ENCODE measurements at places on chromosomes 4 and X.

DNA sequence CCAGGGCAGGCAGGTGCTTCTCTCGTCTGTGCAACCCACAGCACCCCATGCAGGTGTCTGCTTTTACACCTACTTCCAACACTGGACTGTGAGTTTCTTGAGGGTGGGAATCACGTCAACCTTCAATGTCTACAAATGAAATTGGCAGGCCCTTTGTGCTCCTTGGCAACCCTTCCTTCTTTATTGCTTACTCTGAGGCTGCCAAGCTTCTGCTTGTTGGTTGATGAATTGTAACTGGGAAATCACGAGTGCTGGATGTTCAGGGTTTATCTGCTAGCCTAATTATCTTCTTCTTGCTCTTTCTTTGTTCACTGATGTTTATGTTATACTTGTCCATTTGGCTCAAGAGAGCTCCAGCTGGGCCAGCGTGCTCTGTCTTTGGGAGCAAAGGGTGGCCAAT, 2.5 kb upstream of the DGAT2L6 start:
- DNase-seq, result no peak

- DNase-seq, result no peak
Measured at GRCh38 chr4:1337376-1337831, 9.6 kb upstream of the UVSSA start.

DNA sequence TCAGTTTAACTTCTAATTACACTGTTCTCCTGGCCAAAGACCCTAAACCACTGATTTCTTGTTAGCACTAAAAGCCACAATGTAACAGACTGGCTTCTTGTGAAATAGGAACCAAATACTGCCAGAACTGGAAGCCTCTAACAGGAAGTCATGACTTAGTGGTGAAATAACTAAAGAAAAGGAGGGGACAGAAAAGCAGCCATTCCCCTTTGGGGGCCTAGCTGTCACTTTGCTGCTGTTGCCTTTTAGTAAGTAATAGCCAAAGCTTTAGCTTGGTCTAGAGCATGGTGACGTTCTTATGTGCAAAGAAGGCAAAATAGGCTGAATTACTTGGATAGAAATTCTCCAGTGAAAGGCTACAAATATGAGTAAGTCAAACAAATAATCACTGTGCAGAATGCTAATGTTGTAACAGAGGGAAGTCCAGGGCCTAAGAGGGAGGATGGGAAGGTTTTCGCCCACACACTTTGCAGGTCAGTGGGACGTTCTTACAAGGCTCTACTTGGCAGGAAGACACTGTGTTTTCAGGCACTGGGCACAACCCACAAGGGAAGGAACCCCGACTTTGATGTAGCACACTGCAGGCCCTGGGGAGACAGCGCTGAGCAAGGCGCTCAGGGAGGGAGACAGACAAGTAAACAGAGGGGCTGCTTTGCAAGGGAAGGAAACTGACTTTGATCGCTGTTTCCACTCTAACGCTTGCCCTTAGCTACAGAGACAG, 16.7 kb downstream of the GAB3 start:
- no peak for DNase-seq

GRCh38 chrX:48776818-48777439, 9.5 kb upstream of the GATA1 start:
- no peak for DNase-seq

DNA sequence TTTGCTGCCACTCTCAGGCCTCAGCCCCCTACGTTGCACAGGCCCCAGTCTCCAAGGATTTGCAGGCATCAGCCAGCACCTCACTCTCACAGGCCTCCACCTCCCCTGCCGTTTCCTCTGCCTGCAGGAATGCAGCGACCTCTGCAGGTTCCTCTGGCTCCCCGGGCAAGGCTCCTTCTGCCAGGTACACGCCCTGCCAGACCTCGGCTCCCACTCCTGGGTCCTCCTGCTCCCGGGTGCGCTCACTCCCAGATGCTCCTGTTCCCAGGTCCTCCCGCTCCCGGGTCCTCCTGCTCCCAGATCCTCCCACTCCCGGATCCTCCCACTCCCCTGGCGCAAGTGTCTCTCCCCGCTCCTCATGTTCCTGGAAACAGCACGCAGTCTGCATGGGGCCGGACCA, 144.4 kb upstream of the RADX start:
- no peak for DNase-seq

DNA sequence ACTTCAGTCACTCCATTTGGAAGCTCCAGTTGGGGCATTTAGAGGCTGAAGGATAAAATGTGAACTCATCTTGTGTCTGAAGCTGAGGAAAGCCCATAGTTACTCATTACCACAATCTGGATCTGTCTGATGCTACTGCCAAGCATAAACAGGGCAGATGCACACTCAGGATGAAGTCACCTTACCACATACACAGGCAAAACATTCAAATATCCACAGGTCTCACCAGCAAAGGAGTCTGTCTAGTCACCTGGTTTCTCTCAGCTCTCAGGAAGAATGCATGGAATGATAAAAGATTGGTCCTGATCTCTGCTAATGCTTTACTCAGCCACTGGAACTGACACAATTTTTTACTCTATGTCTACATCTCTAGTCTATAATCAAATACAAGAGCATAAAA, 13.0 kb upstream of the ODAPH start:
- DNase-seq, result no peak

- peak; percentile 45 for DNase-seq
Measured at GRCh38 chr4:1244081-1244977, 4.6 kb downstream of the CTBP1 start.

GRCh38 chr4:22900876-22901275, 208.1 kb downstream of the GBA3 start:
- no peak for DNase-seq

DNA sequence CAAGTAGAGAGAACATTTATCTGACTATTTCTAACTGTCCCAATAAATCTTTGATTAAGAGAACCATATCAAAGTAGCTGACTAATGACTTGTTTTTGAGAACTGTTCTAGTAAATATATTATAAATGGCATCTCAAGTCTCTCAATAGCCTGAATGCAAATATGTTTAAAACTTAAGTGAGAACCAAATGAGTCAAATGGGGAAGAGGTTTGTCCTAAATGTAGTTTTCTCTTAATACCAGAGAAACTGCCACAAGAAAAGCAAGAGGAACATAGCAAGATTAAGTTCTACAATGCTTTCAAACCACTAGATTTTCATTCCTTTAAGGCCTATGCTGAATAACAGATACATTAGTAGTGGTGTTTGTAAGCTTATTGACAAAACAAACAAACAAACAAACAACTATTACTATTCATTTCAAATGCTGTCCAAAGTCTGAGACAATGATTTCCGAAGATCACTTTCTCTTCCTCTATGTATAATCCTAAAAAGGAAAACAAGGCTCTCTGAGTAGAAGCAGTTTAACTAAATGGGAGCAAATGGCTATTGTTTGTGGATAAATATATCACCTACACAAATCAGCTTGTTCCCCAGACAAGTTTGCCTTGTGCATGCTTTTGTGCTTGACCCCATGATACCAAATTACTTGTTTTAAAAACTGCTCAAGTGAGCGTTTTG, 408.4 kb upstream of the EMCN start:
- no peak for DNase-seq

GRCh38 chrX:129523079-129523911, at the start of gene SMARCA1:
SMARCA1 (minus strand) TSS chrX:129523490; CDS start chrX:129523370, 120 bp downstream.
- peak; percentile 26 for DNase-seq

DNA sequence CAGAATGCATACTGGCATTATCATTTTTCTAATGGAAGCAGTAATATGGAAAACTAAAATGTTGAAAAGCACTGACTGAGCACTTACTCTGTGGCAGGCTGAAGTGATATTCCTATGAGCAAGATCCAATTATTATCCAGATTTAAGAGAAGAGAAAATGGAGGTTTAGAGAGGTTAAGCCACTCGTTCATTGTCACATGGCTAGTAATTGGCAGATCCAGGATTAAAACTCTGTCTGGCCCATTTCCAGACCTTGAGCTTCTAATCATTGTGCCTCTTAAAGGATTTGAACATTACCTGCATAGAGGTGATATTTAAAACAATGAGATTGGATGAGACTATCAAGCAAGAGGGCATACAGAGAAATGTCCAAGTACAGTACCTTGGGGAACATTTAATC, 80.6 kb downstream of the MFAP3L start:
- DNase-seq, result no peak

DNA sequence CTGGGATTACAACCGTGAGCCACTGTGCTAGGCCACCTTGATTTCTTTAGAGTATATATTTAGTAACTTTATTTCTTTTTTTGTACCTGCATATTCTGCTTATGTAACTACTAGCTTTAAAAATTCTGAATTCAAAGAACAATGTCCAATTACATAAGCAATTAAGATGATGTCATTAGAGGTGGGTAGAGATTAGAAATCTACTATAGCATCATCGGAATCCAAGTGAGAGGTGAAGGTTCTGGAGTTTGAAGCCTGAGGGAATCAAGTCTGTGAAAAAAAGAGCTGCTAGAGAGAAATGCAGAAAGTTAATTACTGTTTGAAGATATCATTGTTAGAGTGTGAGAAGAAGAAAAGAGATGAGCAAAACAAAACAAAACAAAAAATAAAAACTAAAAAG, 79.0 kb upstream of the ENPEP start:
- no peak for DNase-seq

DNA sequence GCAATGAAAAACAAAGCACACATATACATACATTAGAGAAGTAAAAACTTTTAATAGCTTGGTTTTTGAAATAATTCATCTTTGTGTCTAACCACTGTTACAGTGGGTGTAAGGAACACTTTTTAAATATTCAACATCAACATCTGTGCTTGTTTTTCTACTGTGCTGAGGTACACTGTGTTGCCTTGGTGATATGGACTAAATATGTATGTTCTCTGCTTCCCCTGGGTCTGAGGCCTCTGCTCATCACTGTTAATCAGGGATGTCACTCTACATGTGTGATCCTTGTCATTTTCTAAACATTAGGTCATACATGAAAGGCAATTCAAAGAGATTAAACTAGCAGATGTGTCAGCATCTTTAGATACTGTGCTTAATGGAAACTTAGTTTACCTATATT, 10.9 kb downstream of the MCTS1 start:
- DNase-seq, result no peak

- DNase-seq, result no peak
Measured at GRCh38 chr4:89275587-89275986, 32.0 kb downstream of the GPRIN3 start.

DNA sequence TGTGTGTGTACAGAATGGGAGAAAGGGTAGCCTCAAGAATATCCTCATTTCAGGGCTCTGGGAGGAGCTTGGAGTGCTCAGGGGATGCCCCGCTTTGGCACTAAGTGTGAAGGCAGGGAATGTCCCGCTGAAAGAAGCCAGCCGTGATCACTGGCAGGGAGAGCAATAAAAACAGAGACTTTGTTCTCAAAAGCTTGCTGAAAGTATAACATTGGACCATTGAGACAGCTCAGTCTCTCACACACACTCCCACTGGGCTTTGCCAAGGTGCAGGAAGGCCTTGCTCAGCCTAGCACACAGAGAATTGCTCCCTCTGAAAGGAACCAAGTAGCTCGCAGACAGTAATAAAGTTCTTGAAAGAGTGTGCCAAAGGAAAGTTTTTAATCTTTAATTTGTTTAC, 143.8 kb upstream of the SLITRK2 start:
- DNase-seq, result no peak
